ENCODE measurements at places on chromosomes 2 and 18. TPM values are rescaled to one million over a fixed set of nuclear protein-coding genes. Genes with fewer than 3 reads are reported as not detected.
A peak's percentile ranks its signal among the peaks of the same experiment; 100 is the strongest.

DNA sequence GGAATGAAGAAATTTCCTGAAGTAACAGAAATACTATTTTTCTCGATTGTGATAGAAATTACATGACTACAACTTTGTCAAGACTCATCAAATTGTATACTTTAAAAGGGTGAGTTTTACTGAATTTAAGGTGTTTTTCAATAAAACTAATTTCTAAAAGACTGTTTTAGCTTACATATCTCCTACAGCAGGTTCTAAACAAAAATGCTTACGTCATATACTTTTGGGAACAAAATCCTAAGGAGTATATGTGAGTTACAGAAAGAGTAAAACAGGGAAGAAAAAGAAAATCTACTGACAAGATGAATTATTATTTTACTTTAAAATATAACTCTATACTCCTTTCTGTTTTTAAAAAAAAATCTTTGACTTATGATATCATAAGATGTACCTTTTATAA is 660.3 kb upstream of the PKDCC start:
- DNase-seq: no peak

GRCh38 chr18:56286775-56287325 is 351.5 kb downstream of the TXNL1 start:
- no peak for DNase-seq

DNA sequence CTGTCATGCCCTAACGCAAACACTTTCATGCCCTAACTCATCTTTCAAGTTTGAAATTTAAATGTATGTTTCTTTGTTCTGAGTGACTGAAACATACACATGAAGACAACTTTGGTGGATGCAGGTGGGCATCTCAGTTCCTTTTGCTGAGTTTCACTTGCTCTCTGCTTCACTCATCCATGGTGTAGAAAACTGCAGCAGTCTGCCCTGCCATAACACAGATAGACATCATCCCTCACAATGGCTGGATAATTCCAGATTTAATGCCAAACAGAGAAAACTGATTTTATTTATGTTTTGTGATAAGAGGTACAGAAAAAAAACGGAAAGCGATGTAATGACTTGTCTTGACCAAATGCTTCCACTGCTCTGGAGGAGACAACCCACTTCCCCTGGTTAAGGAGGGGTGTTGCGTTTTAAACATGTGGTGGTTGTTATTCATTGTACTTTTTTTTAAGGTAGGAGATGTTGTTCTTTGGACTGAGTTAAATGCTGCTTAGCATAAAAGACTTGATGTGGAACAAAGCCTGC is 70.4 kb downstream of the RHBDD1 start:
- no peak for DNase-seq

CYS1 gene
- 33.8 TPM for total RNA-seq

DNA sequence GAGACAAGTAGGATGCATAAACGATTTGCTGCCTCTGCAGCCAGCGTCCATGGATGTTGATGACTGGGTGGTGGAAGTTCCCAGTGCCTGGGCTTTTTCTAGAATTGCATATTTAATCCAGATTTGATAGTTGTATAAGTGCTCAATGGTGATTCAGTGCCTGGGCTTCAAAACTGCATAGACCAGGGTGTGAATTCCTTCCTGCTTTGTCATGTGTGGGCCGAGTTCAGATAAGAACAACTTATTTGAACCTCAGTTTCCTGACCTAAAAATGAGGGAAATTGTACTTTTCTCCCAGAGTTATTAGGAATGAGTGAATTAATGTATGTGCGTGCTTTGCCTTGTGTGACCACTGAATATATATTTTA is 154.6 kb downstream of the WDSUB1 start:
- no peak for DNase-seq

DNA sequence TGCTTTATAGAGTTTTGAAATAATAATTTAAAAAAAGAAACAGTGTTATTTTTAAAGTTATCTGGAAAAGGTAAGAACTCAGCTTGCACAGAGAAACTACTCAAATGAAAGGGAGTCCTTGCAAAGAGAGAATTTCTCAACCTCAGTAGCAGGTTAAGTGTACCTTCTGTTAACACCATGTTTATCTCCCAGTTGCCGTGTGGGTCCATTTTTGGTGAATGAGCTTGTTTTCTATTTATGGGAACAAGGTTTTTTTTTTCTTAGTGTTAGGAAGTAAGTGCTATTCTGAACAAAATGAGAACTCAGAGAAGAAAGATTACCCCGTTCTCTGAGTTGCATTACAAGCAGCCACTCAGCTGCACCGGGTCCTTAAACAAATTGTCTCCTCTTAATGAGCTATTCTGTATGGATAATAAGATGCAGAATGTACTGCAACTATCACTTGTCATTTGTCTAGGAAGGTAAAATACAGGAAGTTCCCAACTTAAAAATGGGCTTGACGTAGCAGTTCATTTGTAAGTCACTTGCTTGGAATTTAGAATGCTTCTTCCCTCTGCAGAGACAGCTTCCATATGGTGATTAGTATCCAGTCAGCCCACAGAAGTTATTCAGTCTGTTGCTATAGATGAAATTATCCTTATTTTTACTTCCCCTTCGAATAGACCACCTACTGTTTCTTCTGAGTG is 74.9 kb downstream of the LTBP1 start:
- peak; percentile 64 for DNase-seq

DNA sequence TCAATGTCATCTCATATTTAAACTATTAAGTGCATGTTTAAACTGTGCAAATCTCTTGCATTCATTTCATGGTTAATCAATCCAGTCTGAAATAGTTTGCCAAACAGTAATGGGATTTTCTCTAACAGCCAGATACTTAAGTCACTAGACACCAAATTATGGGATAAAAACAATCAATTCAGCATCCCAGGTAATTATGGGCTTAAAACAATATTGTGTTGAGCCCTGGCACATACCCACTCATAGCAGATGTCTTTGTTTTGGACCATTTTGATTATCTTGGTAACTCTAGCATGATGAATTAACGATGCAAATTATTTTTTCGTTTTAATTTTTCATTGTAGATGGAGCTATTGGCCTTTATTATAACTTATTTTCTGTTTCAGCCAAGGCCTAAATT is 118.5 kb upstream of the CD302 start:
- no peak for DNase-seq

CNDP1 gene
- total RNA-seq: not detected
